Naive thymus-derived CD4-positive, alpha-beta T cell (primary cell): ENCODE measurements at places on chromosomes 7 and 10.

DNA sequence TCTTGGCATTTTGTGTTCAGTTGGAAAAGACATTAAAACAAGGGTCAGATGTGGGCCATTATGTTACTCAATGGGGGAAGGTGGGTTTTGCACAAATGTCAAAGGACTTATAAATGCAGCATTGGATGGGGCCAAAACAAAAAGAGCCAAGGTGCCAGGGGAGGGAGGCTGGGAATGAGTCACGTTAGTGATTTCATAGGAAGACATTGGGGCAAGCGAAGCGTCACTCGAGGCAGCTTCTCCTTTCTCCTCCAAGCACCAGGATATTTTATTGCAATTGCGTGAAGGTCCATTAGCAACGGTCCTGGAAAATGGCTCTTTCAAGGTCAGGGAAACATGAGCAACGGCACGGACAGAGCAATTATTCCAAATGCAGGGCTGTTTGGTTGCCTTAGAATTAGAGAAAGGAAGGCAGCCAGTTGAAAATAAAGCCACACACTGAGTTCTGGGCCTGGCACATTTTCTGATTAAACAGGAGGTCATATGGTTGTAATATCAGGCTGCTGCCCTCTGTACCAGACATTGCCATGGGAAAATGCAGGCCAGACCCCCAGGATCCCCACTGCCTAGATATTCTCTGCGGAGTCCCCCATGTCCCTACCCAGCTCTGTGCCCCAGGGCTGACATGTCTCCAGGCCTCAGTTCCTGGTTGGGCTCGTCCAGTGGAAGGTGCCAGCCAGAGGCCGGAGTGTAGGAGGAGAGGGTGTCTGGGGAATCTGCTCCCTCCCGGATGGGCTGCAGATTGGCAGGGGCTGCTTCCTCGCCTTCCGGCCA lies 63.3 kb upstream of the NANOS1 start:
- no peak for DNase-seq

DNA sequence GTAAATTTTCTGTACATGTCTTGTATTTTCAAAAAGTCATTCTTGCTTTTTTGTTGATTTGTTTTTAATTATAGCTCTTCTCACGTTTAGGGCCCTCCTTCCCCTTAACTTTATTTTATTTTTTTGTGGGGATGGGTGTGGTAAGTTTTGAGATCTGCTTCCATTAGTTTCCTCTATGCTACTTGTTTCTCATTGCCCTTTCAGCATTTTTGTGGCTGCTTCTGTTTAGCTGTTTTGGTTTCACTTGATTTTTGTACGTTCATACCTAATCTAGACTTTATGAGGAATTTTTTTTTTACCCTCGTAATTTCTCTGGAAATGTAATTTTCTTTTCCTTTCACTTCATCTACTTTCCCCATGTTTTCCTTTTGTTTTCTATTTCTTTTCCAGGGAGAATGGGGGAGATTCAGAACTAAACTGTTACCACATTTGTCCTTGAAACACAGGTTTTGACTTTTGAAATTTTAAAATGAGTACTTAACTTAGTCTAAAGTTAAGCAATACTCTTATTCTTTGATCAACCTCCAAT lies 80.8 kb downstream of the ATRNL1 start:
- no peak for DNase-seq

DNA sequence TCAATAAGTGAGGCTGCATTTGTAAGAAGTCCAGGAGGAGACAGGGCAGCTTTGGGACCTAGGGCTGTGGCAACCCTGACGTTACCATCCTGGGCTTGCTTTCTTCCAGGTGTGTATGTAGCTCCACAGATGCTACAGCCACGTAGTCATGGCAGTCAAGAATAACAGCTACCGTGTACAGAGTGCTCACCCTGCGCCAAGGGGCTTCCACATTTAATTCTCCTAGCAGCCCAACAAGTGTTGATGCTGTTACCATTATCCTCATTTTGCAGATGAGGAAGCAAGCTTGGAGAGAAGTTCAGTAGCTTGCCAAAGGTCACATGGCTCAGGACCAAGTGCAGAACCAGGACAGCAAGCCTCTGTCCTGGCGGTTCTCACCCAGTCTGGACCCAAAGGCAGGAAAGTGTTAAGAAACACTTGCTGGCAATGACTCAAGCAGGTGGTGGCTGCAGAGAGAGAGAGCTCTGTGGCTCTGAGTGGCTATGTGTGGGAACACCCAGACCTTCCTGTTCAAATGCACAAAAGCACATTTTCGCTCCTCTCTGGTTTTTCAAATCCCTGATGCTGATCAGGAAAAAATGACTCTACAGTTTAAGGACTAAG lies 89.8 kb downstream of the CREM start:
- DNase-seq: no peak

GRCh38 chr10:25036381-25036780 lies 20.0 kb downstream of the THNSL1 start:
- DNase-seq: no peak

- no peak for DNase-seq
These were observed 4.1 kb downstream of the KCNIP2 start for GRCh38 chr10:101839416-101840063.

GRCh38 chr10:43340619-43341018 lies 30.8 kb upstream of the FXYD4 start:
- DNase-seq: no peak

GRCh38 chr7:21965291-21965690 lies 19.6 kb upstream of the CDCA7L start:
- no peak for DNase-seq

- DNase-seq: no peak
These were observed 212.3 kb upstream of the SLC26A5 start for GRCh38 chr7:103658055-103659005.

- DNase-seq: no peak
These were observed 381.1 kb downstream of the SDK1 start for GRCh38 chr7:3682028-3682710.

- DNase-seq: no peak
These were observed 23.5 kb downstream of the SGCE start for GRCh38 chr7:94632338-94633013.

DNA sequence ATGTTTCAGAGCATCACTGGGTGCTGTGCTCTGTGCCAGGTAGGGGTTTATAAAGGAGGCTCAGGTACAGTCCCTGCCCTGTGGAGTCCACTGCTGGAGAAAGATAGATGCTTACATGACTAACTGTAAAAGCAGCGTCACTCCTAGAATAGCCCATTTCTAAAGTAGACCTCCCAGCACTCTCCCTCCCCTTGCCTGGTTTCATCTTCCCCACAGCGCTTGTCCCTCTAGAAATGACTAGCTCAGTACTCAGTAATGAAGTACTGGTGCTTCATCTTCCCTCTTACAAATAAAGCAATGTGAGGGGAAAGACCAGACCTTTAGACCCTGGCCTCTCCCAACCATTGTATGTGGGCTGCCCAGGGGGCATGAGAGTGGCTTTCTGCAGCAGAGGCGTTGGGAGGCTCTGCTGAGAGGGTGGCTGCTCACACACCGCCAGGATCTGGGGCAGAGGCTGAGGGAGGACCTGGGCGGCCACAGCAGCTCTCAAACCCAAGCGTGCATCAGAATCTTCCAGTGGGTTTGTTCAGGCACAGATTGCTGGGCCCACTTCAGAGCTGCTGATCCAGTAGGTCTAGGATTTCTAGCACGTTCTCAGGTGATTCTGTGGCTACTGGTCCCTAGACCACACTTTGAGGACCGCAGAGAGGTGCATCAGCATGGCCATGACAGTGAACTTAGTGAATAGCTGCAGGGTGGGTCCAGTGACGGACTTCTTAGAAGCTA lies 110.3 kb upstream of the ANLN start:
- DNase-seq: no peak

DNA sequence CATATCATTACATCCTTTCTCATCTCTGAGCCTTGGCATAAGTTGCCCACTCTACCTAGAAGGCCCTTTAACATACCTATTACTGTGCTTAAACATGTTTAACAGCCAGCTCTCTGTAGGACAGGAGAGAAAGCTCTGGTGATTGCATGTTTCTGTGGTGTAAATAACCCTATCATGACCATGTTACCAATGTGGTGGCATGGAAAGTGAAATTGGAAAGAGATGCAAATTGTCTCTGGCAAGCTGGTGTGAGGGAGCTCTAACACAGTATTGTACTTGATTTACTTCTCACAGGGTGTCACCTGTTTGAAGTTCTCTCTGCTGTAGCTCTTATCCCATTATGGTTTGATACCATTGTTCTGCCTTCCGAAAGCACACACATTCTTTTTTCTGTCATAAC lies 231.8 kb upstream of the DKK1 start:
- no peak for DNase-seq

DNA sequence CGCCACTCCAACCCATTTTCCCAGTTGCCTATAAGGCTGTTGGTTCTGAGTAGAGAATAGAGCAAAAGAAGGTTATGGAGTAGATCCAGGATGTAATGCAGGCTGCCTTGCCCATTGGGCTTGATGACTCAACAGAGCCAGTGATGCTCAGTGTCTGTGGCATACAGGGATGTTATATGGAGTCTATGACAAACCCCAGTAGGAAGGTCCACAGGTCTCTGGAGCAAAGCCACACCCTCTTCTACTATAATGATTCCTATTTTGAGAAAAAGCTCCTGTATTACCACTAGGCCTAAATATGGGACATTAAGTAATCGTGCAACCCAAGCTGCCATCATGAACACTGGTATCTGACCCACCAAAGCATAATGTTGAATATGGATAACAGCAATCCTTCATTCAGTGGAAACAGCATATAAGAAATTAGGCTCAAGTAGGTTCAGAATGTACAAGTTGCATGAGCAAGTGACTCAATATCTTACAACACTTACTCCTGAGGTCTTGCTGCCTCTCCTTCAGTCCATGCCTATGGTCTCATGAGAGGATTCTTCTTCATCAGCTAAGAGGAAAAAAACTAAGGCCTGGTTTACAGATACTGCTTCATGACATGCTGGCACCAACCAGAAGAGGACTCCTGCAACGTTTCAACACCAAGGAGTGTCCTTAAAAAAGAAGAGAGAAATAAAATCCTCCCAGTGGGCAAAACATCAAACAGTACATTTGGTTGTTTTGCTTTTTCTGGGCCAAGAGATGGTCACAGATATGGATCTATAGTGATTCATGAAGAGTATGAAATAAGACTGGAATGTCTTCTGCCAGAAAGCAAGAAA lies 14.8 kb upstream of the FHIP2A start:
- no peak for DNase-seq

GRCh38 chr7:17131060-17131345 lies 167.4 kb upstream of the AHR start:
- no peak for DNase-seq

- no peak for DNase-seq
These were observed 15.4 kb downstream of the CLCN1 start for GRCh38 chr7:143331179-143331801.

GRCh38 chr10:110784198-110784597 lies 87.5 kb upstream of the PDCD4 start:
- DNase-seq: no peak

DNA sequence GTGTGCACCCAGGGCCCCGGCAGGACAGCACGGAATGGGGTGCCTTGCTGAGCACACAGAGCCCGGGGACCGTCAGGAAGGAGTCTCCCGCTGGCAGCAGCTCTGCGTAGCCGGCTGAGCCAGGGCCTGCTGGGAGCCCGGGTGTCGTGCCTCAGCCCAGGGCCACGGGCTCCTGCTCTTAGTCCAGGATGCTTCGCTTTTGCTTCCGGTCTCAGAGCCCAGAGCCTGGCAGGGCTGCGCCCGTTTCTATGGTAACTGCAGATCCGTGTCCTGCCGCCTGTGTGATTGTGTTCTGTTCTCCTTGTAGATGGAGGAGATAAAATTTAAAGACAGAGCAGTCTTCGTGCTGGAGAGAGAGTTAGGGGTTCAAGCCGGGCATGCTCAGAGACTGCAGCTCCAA lies 53.7 kb upstream of the DPYSL4 start:
- no peak for DNase-seq

GRCh38 chr10:128599538-128599937 lies 473.3 kb upstream of the MKI67 start:
- no peak for DNase-seq

- DNase-seq: no peak
These were observed 145.4 kb downstream of the LRRC4 start for GRCh38 chr7:127885843-127886242.

- no peak for DNase-seq
These were observed 18.6 kb upstream of the GSAP start for GRCh38 chr7:77434570-77435275.

- no peak for DNase-seq
These were observed 71.8 kb upstream of the DNAJB6 start for GRCh38 chr7:157265051-157265450.

DNA sequence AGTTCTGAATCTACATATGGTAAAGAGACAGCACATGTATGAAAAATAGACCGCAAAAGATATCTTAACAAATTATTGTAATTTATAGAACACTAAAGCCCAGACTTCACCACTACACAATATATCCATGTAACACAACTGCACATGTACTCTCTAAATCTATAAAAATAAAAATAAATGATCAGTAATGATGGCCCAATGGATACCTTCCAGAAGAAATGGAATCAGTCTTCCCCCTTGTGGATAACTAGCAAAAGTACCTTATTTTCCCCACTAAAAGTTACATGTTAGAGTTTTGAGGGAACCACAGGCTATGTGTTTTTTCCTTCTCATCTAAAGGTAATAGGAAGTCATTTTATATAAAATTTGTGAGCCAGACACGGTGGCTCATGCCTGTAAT lies 25.7 kb downstream of the C7orf25 start:
- DNase-seq: no peak

DNA sequence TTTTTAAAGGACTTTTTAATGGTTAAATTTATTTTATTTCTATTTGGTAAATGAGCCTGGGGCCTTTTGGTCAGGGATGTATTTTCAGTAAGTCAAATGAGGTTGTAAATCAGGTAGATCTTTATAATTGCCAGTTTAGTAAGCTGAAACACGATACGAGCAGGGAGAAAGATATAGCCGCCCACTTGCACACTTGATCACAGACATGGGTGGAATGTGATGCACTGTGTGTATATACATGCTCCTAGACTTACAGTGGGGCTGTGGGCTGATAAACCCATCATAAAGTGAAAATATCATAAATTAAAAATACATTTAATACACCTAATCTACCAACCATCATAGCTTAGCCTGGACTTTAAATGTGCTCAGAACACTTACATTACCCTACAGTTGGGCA lies 119.4 kb upstream of the SAMD8 start:
- DNase-seq: no peak

- DNase-seq: no peak
These were observed 19.8 kb upstream of the COL1A2 start for GRCh38 chr7:94374721-94375566.

- no peak for DNase-seq
These were observed 41.6 kb downstream of the BMPR1A start for GRCh38 chr10:86798025-86798424.

GRCh38 chr10:48452879-48453412 lies 146.5 kb downstream of the MAPK8 start:
- no peak for DNase-seq

DNA sequence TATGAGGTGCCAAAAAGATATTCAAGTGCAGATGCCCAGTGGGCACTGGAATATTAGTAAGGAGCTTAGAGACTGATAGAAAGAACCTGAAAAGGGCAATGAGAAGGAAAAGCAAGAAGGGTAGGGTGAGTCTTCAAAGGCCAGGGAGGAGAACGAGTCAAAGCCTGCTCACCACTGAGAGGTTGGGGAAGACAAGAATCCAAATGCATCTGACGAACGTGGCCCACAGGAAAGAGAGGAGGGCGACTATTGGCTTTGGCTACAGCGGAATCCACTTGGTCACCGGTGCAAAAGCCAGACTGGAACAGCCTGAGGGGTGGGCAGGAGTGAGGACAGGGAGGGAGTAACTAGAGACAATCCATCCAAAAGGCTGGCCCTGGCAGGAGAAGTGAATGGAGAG lies 216.7 kb upstream of the KLF14 start:
- no peak for DNase-seq
